ENCODE measurements at places on chromosomes 16 and 17.

GRCh38 chr17:74217037-74217730 is 3.8 kb downstream of the TTYH2 start:
- DNase-seq: no peak

DNA sequence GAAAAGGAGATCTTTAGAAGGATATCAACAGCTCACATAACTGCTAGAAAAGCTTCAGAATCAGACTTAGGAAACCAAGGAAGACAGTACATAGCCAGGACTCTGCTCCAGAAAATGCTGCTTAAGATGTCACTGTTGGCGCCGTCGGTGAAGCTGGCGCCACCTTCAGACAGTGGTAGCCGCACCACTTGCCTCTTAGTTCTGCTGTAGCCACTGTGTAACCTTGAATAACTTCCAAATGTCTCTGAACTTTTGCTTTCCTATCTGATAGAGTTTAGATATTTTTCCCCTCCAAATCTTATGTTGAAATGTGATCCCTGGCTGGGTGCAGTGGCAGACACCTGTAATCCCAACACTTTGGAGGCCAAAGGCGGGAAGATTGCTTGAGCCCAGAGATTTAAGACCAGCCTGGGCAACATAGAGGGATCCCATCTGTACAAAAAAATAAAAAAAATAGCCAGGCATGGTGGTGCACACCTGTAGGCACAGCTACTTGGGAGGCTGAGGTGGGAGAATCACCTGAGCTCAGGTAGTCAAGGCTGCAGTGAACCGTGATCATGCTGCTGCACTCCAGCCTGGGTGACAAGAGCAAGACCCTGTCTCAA is 6.3 kb upstream of the USP31 start:
- DNase-seq: no peak

DNA sequence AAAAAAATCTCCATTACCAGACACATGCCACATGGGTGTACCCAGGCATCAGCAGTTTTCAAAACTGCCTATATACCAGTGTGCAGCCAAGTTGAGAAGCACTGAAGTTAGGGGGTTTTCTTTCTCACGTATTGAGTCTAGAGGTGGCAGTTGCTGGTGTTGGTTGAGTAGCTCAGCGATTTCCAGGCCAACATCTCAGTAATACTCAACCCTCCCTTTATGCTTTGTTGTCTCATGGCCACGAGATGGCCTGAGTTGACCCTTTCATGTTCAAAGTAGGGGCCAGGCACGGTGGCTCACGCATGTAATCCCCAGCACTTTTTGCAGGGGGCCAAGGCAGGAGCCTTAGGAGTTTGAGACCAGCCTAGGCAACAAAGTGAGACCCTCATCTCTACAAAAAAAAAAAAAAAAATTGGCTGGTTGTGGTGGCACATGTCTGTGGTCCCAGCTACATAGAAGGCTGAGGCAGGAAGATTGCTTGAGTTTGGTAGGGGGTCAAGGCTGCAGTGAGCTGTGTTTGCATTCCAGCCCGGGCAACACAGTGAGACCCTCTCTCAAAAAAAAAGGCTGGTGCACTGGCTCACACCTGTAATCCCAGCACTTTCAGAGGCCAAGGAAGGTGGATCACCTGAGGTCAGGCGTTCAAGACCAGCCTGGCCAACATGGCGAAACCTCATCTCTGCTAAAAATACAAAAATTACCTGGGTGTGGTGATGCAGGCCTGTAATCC is 10.8 kb downstream of the LRRC3C start:
- no peak for DNase-seq

- DNase-seq: no peak
Observed at GRCh38 chr16:81347425-81347824, 32.7 kb downstream of the GAN start.

DNA sequence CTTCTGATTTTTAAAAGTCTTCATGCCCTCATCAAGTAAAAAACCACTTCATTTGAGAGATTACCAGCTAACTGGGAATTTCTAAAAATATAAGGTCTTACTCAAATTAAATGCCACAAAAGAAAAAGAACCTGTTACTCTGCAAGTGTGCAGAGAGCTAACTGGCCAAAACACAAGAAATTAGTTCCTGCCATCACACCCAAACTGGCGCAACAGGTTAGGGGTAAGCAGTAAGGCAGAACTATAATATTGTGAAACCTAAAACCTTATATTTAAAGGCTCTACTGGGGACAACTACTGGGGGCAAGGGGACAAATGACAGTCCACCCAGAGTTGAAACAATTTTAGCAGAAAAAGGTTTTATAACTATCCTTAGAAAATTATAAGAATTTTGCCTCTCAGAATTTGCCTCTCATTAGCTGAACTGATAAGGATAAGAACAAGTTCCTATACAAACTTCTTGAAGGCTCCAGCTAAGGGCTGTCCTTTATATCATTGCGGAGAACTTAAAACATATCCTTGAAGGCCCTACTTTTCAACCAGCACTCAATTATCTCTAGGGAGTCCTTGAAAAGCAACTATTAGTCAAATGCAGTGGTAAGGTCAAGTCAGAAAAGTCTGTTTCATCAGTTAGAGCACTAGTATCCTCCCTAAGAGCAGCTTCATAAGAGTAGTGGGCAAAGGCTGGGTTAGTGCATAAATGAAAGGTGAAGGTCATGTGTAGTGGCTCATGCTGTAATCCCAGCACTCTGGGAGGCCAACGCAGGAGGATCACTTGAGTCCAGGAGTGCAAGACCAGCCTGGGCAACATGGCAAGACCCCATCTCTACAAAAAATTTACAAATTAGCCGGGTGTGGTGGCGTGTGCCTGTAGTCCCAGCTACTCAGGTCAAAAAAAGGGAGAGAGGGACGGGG is 31.5 kb downstream of the SMURF2 start:
- DNase-seq: no peak

GRCh38 chr17:56985371-56986162 is 7.6 kb downstream of the SCPEP1 start:
- no peak for DNase-seq

- DNase-seq: no peak
Observed at GRCh38 chr17:4318596-4318995, 47.9 kb downstream of the UBE2G1 start.

- no peak for DNase-seq
Observed at GRCh38 chr17:10613775-10614513, 43.2 kb downstream of the MYH3 start.

DNA sequence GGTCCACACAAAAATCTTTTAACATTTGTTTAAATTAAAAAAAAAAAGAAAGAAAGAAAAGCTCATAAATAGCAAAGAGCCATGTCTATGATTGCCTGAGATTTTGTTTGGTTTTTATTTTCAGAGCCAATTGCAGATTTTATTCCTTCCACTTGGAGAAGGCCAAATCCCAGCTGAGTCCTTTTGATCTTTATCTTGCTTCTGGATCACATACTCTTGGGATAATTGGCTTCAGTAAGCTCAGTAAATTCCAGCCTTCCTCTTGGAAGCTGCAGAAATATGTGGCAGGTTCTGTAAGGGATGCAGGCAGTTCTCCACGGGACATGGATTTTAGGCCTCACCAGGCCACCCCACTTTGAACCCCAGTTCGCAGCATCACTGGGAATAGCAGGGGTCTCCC is 63.3 kb upstream of the TMC5 start:
- DNase-seq: no peak

GRCh38 chr17:68595986-68596385 is 5.2 kb downstream of the FAM20A start:
- no peak for DNase-seq

DNA sequence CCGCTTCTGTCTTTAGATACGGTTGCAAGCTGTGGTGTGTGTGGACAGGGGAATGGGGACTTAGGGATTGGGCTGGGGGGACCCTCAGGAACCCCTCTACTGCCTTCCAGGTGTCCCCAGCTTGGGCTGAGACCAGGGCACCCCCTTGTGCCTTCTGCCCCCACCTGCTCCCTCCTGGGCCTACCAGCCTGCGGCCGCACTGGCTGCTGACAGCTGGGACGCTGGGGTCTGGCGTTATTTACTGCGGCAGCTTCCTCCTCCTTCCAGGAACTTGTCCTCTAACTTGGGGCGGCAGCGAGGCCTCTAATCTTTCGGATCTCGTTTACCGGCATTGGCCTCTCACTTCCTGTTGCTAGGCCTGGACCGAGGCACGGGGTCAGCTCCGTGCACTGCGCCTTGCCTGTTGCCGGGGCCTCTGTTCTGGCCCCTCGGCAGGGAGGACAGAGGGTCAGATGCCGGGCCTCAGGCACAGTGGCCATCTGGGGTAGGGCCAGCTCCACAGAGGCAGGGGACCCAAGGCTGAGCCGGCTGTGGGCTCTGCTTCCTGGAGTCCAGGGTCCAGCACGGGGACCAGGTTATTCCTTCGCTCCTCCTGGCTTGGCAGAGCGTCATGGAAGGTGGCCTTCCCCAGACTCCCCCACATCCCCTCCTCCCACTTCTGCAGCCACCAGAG is 31.8 kb downstream of the TMEM235 start:
- DNase-seq: no peak

DNA sequence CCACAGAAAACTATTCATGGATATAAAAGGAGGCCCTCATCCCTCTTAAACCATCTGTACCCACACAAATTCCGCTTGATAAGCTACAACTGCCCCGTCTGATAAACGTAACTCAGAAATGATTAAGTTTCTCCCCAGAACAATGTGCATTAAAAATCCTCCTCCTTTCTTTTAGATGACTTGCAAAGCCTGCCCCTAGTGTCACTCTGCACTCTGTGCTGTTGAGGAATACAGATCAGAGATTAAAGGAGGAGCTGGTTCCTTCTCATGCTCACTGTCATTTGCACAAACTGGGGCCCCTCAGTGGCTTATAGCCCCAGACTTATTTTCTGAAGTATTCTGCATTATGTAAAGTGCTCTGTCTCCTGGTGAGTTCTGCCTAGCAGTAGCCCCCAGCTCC is 33.3 kb downstream of the CDRT15 start:
- no peak for DNase-seq

DNA sequence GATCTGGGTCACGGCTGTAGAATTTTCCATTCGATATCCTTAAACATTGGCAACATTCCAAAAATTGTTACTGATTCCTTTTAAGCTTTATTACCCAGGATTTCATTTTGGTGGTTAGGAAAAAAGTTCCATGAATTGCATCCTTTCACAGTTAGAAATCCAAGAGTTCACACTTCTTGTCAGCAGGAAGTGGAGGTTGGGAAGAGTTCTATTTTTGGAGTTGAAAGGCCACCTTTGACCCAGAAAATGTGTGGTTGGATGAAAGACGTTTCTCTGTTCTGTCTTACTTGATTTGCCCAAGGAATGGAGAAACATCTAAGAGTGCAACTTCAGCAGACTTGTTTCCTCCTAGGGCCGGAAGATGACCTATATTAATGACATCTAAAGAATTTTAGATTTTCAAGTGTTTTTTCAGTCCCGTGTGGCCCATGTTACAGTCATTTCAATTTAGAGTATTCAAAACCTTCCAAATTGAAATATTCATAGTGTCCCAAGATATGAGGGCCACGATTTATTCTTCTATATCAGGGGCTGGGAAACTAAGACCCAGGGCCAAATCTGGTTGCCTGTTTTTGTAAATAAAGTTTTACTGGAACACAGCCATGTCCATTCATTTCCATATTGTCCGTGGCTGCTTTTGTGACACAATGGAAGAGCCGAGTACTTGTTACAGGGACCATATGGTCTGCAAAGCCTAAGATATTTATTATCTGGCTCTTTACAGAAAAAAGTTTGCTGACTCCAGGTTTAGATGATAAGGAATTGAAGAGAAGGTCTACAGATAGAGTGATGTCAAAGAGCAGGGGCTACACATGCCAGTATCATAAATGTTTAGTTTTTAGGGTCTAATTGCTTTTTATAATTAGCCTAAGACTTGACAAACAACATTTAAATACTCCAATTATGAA is 50.2 kb downstream of the CDK5R1 start:
- no peak for DNase-seq

DNA sequence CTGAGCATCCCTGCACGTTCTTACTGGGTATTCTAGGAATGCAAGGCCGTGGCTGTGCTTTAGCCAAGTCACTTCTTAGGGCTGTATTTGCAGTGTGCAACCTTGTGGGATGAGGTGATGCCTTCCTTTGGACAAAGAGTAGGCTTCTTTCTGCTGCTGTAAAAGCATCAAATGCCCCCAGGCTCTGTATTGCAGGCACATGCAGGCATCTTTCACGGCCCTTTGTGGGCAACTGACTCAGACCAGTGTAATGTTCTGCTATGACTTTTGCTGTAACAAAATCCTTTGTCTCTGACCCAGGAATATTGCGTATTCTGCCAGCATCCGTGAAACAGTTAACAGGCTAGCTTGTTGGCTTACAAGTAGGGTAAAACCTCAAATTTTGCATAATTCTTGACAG is 30.9 kb upstream of the GCSH start:
- DNase-seq: no peak

GRCh38 chr17:19409509-19409908 is 1.5 kb upstream of the RNF112 start:
- DNase-seq: no peak

GRCh38 chr17:78979780-78980623 is at the start of gene LGALS3BP:
Gene LGALS3BP, minus strand, starts transcription at chr17:78979923. Its CDS starts 2,732 bp downstream, at chr17:78977191.
- peak; percentile 79 for DNase-seq

DNA sequence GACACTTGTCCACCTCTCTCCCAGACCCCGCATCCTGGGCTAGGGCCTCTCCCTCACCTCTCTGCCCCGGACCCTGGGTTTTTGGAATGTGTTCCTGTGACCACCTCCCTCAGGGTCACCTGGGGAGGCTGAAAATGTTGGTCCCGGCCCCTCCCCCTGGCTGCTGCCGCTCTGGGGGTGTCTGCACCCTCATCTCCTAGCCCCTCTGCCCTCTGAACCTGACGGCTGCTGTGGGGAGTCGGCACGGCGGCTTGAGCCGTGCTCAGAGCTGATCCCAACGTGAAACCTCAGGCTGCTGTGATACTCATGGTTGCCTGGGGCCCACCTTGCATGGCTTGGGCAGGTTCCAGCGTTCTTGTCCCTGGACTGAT is 42.8 kb downstream of the ADCY7 start:
- no peak for DNase-seq

GRCh38 chr16:51402785-51403184 is 251.7 kb upstream of the SALL1 start:
- DNase-seq: no peak

- DNase-seq: no peak
Observed at GRCh38 chr17:31390426-31390747, 1.1 kb upstream of the RAB11FIP4 start.

GRCh38 chr16:88459366-88460073 is 6.4 kb downstream of the ZFPM1 start:
- no peak for DNase-seq

DNA sequence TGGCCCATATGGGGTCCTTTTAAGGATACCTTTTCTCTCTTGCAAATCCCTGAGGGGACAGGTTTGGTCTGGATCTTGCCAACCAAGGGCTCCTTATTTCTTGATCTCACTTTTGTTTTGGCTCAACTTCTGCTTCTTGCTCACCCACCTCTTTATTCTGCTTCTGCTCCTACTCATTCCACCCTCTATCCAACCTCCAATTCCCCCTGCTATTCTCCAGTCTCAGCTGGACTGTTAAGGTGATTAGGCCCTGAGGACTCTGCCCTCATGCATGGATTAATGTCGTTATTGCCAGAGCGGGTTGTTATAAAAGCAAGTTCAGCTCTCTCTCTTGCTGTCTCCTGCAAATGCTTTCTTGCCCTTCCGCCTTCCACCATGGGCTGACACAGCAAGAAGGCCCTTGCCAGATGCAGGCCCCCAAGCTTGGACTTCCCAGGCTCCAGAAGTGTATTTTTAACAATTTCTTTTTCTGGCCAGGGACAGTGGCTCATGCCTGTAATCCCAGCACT is 29.8 kb downstream of the LAT start:
- no peak for DNase-seq

- DNase-seq: no peak
Observed at GRCh38 chr16:66401610-66402009, 25.5 kb upstream of the BEAN1 start.

All from NCI-H2029 treated with DMSO at 0.1 percent for 48 hours (cell line).